Esophagus mucosa (tissue), 1 donor: ENCODE measurements at places on chromosomes 4 and X.
A peak's percentile ranks its signal among the peaks of the same experiment; 100 is the strongest.

DNA sequence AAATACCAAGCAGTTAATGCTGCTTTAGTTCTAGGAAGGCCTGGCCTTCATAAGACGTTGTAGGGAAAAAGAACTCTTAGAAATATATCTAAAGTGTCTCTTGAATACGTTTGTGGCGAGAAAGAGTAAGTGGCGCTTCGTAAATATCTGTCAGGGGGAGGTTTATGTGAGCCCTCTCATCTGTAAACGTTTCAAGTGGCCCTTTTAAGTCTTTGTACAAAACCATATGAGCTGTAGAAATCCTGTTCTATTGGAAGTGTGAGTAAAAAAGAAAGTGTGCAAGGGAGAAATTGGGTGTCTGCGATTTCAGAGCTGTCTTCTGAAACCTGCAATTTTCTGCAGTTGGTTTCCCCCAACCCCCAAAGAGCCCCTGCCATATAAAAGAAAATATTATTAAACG is 8.6 kb upstream of the INTU start:
- no peak for ATAC-seq

DNA sequence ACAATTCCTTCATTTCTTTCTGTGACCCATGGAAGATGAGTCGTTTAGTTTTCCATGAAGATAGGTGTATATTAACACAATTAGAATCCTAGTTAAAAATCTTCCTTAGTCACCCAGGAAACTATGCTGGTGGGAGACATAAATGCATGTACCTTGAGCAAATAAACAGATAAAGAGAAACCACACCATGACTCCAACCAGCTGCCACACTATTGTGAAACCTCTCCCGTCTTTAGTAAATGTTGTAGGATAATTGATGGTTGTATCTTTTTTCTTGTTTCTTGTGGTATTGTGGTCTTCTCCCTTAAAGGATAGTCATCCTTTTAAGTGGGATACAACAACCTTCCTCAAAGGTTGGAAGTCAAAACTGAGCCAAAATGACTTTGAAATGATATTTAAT is 103.8 kb upstream of the LEF1 start:
- no peak for ATAC-seq

- ATAC-seq: no peak
Measured at GRCh38 chr4:165867961-165868360, 5.1 kb upstream of the TLL1 start.

DNA sequence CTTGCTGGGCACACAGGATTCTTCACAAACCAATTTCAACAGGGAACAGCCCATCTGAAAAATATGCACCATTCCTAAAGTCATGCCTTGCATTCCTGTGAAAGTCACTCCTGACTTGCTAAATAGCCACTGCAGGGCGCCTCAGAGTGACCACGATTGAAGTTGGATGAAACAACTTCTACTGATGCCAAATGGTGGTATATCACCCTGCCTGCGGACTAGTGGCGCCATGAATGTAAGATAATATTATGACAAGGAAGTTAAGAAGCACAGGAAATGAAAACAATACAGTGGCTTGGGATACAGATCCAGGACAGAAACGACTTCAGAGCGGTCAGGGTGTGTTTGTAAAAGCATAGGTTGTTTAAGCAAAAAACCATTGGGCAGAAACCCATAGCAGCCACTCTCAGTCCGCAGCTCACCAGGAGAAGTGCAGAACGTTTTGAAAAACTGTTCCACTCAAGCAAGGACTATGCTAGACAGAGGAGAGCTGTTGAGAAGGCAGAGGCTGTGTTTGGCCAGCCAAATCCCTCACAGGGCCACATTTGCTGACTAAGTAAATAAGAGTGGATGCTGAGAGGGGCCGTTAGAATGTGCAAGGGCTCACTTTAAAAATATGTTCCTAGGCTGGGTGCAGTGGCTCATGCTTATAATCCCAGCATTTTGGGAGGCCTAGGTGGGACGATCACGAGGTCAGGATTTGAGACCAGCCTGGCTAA is 250.4 kb downstream of the PTTG2 start:
- no peak for ATAC-seq

DNA sequence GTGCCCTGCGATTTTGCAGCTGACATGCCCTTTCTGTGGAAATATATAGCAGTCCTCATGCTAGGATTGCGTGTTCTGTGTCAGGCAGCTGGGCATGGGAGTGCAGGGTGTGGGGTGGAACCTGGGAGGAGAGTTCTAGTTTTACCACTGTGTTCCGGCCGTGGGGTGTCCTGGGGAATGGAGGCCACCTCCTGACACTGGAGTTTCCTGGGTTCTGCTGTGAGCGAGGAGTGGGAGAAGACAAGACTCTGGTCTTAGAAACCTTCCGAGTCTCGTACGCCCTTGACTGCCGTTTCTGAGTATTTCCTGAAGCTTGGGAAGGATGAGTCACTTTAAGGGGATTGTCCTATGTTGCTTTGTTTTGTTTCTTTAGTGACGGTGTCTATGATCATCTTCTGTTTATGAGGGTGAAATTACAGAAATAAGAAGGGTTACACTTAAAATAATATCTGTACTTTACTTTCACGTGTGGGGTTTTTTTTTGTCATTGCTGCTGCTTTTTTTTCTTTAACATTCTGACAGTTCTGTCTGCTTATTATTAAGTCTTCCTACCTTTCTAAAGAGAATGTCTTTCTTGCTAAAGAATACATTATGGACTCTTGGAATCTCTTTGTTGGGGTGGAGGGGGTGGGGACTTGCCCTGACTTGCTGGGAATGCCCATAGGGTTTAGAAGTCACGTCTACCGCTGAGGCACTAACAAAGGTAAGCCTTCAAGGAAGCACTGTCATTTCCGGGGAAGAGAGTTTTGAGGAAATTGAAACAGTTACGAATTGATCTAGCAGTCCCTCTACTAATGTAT is 19.1 kb downstream of the CD99 start:
- ATAC-seq: peak; percentile 67

GRCh38 chrX:1860936-1861594 is 246.2 kb downstream of the ASMT start:
- no peak for ATAC-seq

DNA sequence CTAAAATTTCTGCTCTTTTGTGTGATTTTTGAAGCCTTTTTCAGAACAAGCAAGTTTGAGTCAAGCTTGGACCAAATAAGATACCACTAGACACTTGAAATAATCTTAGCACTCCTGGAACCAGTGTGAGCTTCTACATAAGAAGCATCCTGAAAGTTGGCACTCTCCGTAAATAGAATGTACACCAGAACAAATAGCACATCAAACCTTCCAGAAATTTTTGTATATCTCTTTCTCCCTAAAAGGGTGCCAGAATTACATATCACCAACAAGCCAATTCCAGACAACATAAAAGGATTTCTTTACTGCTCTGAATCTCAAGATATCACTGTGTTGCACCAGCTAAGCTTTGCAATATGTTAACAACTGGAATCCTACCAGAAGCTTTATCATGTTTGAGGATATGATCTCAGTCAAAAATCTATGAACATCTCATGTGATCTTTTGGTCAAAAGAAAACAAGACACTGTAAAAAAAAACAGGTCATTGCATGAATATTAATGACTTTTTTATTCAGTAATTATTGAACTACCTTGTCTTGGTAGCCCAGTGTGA is 117.2 kb downstream of the PRSS12 start:
- ATAC-seq: no peak

DNA sequence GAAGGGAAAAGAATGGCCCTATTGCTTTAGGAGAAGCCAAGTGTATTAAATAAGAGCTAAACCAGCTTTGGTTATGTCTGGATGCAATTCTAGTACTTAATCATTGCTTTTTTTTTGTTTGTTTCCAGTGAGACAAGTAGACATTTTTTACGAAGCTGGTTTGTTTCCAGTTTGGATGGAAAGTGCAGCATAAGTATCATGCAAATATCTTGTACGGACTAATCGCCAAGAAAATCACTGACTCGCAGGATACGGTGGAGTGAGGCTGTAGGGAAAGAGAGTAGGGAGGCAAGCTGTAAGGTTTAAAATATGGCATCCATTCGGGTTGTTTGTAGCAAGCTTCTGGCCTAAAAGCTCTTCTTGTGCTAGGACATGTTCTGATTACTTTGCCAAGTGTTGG is 64.8 kb downstream of the HPGD start:
- ATAC-seq: no peak

DNA sequence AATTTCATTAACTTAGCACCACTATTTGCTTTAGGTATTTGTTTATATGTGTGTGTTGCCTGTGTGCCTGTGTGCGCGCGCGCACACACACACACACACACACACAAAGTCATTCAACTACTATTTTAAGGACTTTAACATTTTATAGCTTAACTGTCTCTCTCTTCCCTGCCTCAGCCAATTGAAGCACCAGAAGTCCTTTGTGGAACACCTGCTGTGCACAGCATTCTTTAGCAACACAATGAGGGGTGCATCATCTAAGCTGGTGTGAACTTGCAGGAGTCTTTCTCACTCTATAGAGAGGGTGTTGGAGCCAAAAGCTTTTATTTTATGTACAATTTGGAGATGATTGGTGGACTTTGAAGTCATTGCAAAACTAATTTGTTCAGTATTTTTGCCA is 31.3 kb downstream of the SLIT2 start:
- no peak for ATAC-seq
